ENCODE measurements at places on chromosomes 1 and 21.

DNA sequence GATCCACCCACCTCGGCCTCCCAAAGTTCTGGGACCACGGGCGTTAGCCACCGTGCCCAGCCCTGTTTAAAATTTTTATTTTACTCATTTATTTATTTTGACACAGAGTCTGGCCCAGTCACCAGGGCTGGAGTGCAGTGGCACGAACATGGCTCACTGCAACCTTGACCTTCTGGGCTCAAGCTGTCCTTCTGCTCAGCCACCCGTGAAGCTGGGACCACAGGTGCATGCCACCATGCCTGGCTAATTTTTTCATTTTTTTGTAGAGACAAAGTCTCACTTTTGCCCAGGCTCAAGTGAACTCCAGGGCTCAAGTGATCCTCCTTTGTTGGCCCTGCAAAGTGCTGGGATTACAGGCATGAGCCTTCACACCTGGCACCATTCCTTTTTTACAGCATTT is 27.5 kb upstream of the DNAJC6 start:
- no peak for DNase-seq

DNA sequence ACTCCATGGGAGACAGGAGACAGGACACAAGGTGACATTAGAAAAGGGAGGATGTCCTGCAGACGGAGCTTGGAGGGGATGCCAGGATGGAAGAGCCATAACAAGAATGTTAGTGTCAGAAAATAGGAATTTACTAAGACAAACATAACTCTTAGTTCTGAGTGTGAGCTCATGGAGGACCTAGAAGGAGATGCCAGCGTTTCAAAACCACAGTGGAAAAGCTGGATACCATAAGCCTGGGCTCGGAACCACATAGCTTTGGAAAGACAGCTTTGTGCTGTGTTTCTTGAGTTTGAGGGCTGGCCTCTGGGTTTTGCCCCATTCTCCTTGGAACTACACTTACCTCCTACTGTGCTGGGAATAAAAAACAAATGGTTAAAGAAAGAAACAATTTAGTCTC is 128.4 kb downstream of the S1PR1 start:
- no peak for DNase-seq

DNA sequence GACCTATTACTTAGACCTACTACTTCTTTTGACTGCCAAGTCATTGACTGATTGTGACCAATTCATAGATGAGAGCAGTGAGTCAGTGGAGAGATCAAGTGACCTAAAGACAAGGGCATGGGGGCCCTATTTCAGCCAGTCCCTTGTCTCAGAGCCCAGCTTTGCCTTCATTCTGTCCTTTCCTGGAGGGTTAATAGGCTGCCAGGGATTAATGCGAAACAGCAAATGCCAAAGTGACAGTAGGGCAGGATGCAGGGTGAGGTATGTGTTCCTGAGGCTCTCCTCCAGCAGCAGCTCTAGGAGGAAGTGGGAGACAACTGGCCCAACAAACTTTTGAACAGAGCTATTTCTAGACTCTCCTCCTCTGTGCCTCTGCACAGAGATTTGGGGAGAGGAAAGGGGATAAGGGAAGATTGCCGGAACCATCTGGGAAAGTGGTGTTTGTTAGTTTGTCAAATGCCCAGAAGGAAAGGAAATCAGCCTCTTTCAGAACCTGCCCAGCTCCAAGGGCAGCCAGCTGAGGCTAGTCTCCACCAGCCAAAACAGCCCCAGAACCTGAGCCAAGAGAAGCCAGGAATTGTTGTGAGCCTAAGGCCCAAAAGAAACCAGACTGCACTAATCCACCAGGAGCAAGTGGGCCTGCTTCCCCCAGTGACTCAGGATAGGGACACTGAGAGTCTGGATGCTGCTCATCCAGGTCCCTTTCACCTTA is 4.9 kb upstream of the S100A3 start:
- no peak for DNase-seq

- DNase-seq: no peak
Observed at GRCh38 chr1:172540635-172541034, 7.7 kb downstream of the SUCO start.

DNA sequence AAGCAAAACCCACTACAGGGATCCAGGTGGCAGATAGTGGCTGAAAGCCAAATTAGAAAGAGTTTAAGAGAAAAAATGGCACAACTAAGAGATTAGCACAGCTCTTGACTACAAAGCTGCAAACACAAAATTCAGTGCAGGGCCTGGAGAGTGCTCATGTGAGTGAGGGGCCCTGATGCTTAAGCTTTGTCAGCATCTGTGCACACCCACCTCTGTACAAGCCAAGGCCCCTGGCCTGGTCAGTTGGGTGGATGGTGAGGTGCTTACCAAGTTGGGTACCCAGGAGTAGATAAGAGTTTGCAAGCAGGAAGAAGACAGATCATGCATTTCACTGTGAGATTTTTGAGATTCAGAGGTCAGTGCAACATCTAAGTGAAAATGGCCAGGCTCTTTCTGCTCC is 62.7 kb upstream of the ATP1B1 start:
- no peak for DNase-seq

DNA sequence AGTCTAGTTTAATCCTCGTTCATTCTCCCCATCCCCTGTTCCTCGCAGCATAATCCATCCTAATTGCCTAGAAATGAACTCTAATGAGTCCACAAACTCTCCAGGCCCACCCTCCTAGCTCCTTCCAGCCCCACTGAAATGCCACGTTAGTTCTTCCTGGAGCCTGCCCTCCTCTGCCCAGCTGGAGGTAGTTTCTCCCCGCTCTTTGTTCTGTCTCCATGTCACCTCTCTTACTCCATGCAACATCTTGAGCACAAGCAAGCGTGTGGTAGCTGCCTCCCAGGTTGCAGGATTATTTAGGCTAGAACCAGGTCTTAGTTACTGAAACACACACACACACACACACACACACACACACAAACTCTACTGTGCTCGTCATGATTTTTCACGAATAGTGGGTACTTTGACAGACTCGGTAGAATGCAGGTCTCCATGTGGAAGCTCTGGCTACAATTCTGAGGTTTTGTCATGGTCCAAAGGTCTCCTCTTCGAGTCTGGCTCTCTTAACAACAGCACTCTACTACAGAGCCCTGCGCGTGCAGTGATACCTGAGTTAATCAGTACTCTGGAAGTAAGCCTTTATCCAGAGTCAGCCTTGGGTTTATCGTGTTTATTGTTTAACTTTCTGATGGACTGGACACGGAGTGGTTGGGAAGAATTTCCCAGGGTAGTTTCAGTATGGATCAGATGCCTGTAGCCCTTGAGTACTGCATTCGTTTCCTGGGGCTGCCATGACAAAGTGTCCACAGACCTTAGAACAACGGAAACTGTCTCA is 27.5 kb downstream of the HUNK start:
- DNase-seq: no peak

DNA sequence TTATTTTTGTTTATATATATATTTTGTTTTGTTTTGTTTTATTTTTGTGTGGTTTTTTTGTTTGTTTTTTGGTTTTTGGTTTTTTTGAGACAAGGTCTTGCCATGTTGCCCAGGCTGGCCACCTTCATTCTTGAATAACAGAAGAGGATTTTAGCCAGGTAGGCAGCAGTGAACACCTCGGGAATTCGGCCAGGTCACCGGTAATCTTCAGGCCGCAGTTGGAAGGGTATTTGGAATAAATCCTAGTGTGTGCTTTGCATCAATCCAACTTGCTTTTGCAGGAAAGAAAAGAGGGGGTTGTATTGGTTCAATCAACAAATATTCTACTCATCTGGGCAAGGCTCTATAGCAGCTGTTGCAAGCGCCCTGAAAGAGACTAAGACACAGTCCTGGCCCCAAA is 53.9 kb downstream of the MT1HL1 start:
- DNase-seq: no peak

DNA sequence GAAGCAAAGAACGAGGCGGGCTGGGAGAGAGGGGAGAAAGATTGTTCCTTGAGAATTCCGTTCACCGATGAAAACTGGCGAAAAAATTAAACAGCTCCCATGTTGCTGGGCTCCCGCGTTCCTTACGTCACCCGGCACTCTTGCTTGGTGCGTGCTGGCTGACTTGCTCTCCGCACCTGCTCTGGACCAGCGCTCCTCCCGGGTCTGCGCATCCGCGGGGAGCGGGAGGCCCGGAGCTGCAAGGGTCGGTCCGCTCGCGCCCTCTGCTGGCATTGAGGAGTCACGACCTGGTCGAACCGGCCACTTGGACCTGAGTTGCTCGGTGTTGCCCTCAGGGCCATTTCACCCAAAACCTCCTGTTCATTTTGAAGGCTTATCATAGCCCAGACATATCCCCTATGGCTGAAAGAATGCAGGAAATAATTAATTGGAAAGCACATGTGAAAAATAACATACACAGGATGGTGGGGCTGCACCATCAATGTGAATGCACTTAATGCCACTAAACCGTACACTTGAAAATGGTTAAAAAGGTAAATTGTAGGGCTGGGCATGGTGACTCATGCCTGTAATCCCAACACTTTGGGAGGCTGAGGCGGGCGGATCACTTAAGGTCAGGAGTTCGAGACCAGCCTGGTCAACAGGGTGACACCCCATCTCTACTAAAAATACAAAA is 98.9 kb upstream of the BACE2 start:
- peak; percentile 79 for DNase-seq

- no peak for DNase-seq
Observed at GRCh38 chr1:154714052-154714623, 106.2 kb upstream of the ADAR start.

DNA sequence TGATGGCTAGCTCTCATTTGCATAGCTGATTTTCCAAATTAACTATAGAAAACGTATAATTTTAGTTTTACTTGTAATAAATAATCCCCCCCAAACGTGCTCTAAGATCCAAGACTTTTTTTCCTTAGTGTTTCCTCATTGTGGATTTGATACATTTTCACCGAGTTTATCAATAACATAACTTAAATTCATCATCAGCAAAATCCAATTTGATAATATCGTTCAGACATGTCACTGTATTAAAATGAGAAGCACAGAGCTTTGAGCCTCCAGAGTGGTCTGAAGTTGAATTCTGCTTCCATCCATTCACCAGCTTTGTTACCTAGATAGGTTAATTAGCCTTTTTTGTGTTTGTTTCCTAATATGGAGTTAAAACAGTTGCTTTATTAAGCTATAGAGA is 51.7 kb downstream of the IVNS1ABP start:
- no peak for DNase-seq

DNA sequence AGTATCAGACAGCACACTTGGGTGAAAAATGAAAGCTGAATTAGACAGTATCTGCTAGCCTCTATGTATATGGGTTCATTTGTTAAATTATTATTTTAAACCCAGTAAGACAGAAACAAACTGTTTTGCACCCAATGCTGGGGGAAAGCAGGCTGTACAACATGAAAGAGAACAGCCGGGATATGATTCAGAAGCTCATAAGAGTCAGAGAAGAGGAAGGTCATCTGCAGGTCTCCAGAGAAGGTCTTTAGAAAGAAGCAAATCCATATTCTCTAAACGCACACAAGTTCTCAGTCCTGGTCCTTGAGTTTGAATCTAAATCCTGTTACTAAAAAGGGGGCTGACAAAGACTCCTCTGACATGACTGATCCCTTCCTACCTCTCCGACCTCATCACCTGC is 155.1 kb downstream of the SIPA1L2 start:
- no peak for DNase-seq

DNA sequence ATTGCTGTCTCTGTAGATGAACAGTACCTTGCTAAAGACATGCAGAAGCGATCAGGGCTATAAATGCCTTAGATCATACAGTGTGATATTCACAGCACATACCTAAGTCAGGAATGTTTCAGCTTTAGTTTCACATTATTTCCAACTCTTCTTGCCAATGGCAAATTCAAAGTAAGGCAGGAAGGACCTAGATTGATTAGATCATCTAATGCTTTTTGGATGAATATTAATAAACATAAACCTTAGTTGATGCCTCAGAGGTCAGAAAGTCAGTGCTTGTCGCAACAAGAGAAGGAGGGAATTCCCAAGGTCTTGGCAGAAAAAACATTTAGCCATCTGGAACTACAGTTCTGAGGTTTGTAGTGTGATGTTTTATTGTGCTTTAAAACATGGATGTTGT is 122.3 kb downstream of the TNFSF18 start:
- no peak for DNase-seq

DNA sequence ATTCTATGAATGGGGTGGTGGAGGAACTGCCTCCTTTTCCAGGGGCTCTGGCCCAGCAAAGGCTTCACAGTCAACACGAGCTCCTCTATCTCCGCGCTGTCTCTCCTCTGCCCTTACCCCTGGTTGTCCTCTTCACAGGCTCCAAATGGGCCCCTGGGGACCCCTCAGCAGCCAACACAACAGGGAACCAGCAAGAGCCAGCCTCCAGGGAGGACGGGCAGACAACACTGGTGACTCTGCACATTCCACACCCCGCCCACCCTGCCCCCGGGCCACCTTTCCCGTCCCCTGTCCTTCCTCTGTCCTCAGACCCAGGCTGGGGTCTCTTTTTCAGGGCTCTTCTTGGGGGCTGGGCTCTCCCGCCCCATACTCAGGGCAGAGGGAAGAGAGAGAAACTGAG is 17.5 kb upstream of the ETV3 start:
- DNase-seq: no peak

GRCh38 chr1:154970631-154971340 is at the start of gene SHC1:
Gene SHC1, minus strand, starts transcription at chr1:154970747. Its CDS starts 221 bp downstream, at chr1:154970526.
- peak; percentile 85 for DNase-seq

DNA sequence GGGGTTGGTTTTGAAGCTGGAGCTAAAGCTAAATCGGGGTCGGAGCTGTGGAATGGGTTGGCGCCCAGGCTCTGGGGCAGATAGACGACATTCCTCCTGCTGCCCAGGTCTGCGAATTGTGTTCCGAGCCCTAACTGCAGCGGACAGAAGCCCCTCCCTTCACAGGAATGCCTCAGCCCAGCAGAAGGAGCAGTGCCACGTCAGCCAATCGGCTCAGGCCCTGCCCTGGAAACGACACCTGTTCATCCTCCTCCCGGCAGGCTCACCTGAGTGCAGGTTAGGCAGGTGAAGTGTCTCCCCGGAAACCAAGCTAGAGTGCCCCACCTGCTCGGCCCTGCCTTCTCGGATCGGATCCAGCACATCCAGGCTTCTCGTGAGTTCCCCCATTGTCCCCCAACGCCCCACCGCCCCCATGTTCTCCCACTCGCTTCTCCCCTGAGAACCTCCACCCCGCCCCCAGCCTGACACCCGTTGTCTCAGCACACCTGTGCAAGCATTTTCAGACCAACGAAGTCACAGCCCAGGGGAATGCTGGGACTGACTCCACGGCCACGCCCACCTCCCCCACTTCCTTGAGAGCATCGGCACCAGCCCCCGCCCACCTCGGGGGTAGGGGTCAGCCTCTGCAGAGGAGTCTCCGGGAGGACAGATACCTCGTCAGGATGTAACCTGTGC is 775 bp downstream of the TMEM125 start:
- peak; percentile 59 for DNase-seq

GRCh38 chr1:230550428-230550827 is 91.9 kb upstream of the COG2 start:
- no peak for DNase-seq

DNA sequence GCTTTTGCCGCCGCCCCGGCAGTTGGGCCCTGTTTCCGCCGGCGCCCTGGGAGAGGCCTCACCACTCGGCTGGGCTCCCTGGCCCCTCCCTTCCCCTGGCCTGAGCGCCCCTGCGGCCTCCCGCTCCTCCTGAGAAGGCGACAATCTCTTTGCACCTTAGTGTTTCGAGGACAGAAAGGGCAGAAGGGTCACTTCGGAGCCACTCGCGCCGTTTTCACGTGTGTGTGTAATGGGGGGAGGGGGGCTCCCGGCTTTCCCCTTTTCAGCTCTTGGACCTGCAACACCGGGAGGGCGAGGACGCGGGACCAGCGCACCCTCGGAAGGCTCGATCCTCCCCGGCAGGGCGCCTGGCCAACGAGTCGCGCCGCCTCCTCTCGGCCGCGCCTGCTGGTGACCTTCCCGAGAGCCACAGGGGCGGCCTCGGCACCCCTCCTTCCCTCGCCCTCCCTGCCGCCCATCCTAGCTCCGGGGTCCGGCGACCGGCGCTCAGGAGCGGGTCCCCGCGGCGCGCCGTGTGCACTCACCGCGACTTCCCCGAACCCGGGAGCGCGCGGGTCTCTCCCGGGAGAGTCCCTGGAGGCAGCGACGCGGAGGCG is 432 bp upstream of the SIM2 start:
- peak; percentile 37 for DNase-seq
